Right lobe of liver (tissue), 6 donors: ENCODE measurements at places on chromosomes 5 and 9. TPM values are rescaled to one million over a fixed set of nuclear protein-coding genes. Genes with fewer than 3 reads are reported as not detected.

PPP2R2B gene
- 0.25 TPM for total RNA-seq

MTAP gene
- total RNA-seq, result 18.2 TPM

IL9 gene
- not detected for total RNA-seq

- no peaks in the 10 kb centered on the region for H3K27me3 ChIP-seq
Observed at GRCh38 chr9:671997-672396, 169.5 kb upstream of the DMRT1 start.
